ENCODE measurements at places on chromosomes 6 and 20.

DNA sequence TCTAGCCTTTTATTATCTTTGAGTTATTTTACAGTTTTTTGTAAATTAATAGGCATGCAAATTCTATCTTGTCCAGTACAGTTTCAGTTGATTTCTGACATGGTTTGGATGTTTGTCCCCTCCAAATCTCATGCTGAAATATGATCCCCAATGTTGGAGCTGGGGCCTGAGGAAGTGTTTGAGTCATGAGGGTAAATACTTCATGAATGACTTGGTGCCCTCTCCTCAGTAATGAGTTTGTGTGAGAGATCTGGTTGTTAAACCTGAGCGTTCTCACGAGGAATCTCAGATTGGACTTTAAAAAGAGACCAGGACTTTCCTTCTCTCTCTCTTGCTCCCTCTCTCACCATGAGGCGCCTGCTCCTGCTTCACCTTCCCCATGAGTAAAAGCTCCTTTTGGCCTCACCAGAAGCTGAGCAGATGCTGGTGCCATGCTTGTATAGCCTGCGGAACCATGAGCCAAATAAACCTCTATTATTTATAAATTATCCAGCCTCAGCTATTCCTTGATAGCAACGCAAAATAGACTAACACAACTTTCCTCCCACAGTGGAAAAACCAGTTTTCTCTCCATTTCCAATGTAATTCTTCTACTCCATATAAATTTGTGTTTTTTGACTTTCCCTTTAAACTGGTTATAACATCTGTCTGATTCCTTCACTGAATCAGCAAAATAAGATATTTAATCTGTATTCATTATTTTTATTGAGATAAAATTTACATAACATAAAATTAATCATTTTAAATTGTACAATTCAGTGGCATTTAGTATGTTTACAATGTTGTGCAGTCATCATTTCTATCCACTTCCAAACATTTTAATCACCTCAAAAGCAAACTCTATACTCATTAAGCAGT lies 78.7 kb upstream of the PRSS16 start:
- no peak for DNase-seq

GRCh38 chr6:85641897-85642773 lies 551 bp downstream of the SYNCRIP start:
- DNase-seq, result no peak

DNA sequence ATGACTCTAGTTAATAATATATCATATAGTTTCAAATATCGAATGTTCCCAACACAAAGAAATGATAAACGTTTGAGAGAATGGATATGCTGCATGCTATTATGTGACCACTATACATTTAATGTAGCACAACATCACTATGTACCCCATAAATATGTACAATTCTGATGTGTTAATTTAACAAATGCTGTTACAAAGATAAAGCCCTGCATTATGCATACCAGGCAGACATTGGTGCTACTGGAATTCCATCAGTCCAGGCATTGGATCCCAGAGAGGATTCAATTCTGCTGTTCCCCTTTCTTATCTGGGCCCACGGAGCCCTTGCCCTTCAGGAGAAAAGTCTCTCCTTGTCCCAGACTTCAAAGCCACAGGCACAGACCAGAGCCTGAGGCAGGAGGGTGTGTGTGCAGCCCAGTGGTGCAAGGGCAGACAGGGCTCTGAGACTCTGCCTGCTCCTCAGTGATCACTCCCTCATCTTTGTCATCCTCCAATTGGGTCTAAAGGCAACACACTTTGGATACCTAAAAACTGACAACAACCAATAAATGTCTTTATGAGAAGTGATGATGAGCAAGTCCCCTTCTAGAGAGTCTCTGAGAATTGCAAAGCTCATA lies 45.2 kb downstream of the PSMG4 start:
- no peak for DNase-seq

GRCh38 chr6:1104988-1105670 lies 206.8 kb upstream of the FOXQ1 start:
- DNase-seq, result no peak

- DNase-seq, result no peak
Observed at GRCh38 chr20:18390201-18390600, 76.6 kb downstream of the DZANK1 start.

DNA sequence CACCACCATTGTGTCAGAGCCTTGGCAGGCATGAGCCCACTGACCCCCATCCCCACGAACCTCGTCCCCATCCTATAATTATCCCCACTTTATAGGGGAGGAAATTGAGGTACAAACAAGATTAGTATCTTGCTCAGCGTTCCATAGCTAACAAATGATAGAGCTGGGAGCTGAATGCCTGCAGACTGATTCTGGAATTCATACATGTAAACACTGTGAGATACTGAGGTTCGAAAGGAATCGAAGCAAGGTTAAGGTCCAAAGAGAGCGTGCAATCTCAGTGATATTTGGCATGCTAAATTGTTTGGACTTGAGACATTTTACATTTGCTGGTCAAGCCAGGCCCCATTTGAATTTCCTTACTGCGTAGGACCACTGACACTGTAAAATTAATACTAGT lies 746.6 kb downstream of the COL12A1 start:
- no peak for DNase-seq

GRCh38 chr6:144898741-144899140 lies 613.6 kb downstream of the UTRN start:
- no peak for DNase-seq

GRCh38 chr6:144624246-144624645 lies 339.1 kb downstream of the UTRN start:
- DNase-seq, result no peak

Data from AG09309 (cell line).